ENCODE measurements at places on chromosomes 16 and 17.
A peak's percentile ranks its signal among the peaks of the same experiment; 100 is the strongest.

DNA sequence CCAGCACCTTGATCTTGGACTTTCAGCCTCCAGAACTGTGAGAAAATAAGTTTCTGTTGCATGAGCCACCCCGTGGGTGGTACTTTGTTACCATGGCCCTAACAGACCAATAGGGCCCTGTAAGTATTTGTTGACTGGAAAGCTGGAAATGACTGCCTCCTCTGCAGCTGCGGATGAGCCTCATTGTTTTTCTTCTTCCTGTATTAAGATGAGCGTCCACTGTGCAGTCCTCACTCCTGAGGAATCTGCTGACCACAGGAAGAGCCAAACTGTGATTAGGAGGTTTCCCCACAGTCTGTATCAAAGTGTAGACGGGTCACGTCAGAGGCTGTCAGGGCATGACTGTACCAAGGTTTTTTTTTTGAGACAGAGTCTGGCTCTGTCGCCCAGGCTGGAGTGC is 12.2 kb upstream of the AKTIP start:
- no peak for DNase-seq

DNA sequence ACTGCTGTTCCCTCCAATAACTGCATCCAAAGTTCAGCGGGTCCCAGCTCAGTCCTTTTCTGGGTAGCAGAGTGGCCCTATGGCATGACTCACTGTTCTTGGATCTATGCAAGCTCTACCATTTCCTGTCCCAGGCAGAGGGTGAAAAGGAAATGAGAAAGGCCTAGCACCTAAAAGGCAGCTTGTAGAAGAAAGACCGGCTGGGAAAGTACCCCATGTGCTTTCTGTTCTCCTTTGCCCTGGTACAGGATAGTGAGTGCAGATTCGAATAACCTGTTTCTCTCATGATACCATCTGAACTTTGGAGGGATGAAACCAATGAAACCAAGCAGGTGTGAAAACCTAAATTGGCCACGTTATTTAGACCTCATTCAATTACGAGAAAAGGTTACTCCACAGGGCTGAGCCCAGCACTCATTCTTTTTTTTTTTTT is 12.7 kb upstream of the HASPIN start:
- peak; percentile 25 for DNase-seq

- no peak for DNase-seq
Observed at GRCh38 chr16:14366974-14367707, 262.9 kb downstream of the PARN start.

DNA sequence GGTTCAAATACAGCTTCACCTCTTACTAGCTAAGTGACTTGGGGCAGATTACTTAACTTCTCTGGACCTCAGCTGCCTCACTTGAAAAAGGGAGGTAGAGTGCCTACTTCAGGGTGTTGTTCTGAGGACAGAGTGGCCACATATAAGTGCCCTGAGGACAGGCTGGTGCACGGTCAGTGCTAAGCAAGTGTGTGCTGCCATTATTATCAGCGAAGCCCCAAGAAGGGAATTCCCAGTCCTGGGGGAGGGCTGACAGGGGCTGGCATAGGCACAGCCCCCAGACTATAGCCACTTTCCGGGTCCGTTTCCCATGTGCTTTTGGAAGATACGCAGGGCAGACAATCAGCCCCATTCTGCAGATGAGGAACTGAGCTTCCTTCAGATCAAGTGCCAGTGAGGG is 2.5 kb downstream of the ZBTB4 start:
- no peak for DNase-seq

- no peak for DNase-seq
Observed at GRCh38 chr16:29791845-29792807, 1.6 kb downstream of the KIF22 start.

DNA sequence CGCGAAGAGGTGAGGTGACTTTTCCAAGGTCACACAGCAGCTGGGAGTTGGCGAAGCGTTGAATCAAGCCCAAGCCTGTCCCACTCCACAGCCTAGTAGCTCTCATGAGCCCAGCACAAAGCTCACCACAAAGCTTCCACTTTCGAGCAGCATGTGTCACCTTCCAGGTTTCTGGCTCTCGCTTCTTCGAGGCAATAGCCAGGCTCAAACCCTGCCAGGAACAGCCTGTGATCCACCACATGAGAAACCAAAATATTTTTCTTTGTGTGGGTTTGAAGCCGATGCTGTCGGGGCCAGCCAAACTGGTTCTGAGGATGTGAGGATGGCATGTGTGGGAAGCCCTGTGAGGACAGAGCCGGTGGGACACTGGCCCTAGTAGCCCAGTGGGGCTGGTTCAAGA is 68.1 kb downstream of the COG7 start:
- no peak for DNase-seq

DNA sequence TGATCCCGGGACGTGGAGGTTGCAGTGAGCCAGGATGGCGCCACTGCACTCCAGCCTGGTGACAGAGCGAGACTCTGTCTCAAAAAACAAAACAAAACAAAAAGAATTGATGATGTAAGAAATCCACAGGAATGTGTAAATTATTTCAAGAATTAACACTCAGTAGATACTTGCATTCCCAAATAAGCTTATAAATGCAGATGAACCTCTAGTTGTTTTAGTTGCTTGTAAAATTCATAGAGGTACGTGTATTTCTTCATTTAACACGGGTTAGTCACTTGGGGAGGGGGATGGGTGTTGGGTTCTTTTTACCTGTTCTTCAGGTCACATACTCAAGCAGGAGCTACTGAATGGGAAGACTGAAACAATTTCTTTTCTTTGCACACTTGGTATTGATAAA is 55.7 kb upstream of the FBXO47 start:
- no peak for DNase-seq

DNA sequence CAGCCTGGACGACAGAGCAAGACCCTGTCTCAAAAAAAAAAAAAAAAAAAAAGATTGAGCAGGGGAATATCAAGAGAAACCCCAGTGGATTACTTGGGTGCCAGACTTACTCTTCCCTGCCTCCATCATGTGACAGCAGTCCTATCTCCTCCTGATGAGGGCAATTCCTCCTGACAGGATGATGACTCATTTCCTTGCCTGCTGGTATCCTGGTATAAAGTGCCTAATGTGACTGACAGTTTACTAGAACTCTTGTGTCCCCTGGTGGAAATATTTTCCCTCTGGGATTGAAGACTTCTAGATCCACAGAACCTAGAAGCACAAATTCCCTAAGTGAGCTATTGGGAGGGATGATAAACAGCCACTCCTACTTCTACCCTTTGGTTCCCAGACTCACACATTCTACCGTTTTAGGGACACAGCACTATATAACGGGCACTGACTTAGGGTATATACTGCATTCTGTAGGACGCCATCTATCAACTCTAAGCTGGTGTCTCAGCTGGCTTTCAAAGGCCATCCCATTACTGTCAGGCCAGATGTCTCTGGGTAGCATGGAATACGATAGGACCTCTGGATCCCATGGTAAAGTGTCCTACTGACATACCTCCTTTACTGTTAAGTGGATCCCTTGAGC is 114.6 kb upstream of the MED13 start:
- no peak for DNase-seq

- no peak for DNase-seq
Observed at GRCh38 chr16:69599731-69600130, 34.0 kb downstream of the NFAT5 start.

GRCh38 chr16:12461201-12461600 is 342.5 kb downstream of the CPPED1 start:
- DNase-seq = no peak

- no peak for DNase-seq
Observed at GRCh38 chr16:787978-788398, at the start of gene RPUSD1. Gene RPUSD1 (minus strand): TSS chr16:788381. CDS start chr16:787737, 644 bp downstream.

GRCh38 chr17:66996926-66997325 is 32.4 kb downstream of the CACNG4 start:
- no peak for DNase-seq

GRCh38 chr16:82671741-82672140 is 45.0 kb downstream of the CDH13 start:
- peak; percentile 14 for DNase-seq

DNA sequence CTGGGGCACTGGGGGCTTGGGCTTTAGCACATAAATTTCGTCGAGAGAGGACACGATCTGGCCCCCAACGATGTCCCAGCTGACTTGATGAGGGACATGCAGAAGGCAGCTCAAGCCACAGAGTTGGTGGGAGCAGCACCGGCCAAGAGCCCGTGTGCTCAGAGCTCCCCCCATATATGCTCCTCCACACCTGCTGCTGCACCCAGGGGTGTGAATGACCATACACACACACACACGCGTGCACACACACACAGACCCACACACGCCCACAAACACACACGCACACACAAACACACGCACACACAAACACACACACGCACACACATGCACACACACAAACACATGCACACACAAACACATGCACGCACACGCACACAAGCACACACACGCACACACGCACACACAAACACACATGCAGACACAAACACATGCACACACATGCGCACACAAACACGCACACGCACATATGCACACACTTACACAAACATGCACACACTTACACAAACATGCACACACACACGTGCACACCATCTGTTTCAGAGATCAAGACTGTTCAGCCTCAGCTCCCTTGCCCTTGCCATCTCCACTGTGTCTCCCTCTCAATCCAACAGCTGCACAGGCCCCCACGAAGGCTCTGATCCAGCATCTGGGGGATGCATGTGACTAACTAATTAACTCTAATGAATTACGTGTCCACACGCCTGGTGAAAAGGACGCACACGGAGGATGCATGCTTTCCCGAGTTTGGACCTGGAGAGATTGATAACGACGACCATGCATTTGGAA is 85.6 kb upstream of the TNRC6C start:
- DNase-seq = no peak

- DNase-seq = no peak
Observed at GRCh38 chr16:51072591-51072990, 78.5 kb downstream of the SALL1 start.

DNA sequence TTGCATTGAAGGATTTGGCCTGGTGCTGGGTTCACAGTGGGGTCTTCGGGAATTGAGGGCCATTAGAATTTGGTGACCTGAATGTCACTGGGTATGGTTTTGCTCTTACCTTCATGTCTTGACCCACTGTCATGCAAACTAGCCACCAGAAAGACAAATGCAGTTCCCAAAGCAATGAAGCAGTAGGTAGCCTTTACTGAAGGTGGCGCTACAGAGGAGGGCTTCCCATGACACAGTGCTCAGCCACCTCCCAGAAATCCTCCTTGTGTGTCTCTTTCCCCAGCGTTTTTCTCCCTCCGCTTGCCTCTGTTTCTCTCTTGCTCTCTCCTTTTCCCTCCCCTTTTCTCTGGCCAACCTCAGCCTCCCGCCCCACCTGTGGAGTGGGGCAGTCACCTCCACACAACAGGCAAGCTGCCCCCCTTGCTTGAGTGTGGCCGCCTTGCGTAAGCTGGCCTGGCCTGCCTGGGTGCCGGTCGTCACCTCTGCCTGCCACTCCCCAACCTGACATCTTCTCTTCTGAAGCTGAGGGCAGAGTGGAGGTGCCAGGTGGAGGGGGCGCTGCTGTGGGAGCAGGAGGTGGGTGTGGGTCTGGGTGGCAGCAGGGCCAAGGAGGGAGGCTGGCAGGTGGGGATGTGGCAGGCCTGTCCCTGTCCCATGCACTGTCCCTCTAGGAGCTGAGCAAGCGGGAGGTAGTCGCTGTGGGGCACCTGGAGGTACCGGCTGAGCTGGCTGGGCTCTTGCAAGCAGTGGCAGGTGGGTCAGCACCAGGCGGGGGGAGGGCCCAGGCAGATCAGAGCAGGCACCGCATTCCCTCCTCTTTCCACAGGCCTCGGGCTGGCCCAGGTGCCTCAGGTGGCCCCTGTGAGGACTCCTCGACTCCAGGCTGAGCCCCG is 34.7 kb downstream of the MYO15A start:
- DNase-seq = no peak

- no peak for DNase-seq
Observed at GRCh38 chr17:36599546-36600250, 1.7 kb upstream of the MRM1 start.

- DNase-seq = no peak
Observed at GRCh38 chr16:15037003-15037402, 18.9 kb downstream of the NTAN1 start.

GRCh38 chr16:85149776-85150175 is 37.5 kb upstream of the CIBAR2 start:
- no peak for DNase-seq

DNA sequence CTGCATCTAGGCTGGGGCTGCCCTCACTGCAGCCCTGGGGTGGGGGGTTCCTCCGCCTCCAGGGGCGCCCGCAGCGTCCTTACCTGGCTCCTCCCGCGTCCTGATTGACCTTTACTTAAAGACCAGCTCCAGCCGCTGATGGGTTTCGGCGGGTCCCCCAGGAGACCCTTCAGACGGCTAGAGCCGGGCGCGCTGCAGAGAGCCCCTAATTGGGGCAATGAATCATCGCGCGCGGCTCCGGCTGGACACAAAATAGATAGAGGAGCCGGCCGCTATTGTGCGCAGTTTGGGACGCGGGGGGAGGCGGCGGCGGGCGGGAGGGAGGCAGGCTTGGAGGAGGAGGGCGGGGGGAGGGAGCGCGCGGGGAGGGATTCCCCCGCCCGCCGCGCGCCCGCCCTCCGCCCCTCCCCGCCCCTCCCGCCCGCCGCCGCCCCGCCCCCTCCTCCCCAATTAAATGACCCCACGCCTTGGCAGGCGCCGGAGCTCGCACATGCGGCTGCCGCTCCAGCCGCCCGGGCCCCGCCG is 56.5 kb upstream of the CIBAR2 start:
- DNase-seq = no peak

GRCh38 chr16:68539711-68540239 is 684 bp downstream of the ZFP90 start:
- no peak for DNase-seq

DNA sequence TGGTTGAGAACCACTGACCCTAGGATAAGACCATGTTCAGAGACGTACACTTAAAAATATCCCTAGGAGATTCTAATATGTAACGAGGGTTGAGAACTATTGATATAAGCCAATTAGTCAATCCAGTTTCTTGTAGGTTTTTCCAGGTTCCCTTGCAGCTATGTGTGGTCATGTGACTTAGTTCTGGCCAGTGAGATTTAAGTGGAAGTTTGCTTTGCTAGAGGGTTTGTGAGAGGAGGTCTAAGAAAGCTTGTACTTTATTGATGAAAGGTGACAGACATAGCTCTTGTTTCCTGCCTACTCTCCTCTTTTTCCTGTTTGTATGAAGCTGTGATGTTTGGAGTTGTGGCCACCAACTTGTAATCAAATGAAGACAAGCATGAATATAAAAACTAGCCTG is 110.1 kb upstream of the SIAH1 start:
- DNase-seq = no peak

GRCh38 chr16:74045513-74045912 is 251.1 kb upstream of the PSMD7 start:
- DNase-seq = no peak

GRCh38 chr17:31015639-31016038 is 44.8 kb downstream of the RNF135 start:
- DNase-seq = no peak

- no peak for DNase-seq
Observed at GRCh38 chr16:11118479-11118878, 137.5 kb downstream of the SOCS1 start.

Data from activated CD8-positive, alpha-beta memory T cell treated with anti-CD3 and anti-CD28 coated beads for 1 hour (primary cell).